ENCODE measurements at places on chromosomes 2 and 18.

- DNase-seq = no peak
Measured at GRCh38 chr2:23053601-23054000, 331.4 kb upstream of the KLHL29 start.

DNA sequence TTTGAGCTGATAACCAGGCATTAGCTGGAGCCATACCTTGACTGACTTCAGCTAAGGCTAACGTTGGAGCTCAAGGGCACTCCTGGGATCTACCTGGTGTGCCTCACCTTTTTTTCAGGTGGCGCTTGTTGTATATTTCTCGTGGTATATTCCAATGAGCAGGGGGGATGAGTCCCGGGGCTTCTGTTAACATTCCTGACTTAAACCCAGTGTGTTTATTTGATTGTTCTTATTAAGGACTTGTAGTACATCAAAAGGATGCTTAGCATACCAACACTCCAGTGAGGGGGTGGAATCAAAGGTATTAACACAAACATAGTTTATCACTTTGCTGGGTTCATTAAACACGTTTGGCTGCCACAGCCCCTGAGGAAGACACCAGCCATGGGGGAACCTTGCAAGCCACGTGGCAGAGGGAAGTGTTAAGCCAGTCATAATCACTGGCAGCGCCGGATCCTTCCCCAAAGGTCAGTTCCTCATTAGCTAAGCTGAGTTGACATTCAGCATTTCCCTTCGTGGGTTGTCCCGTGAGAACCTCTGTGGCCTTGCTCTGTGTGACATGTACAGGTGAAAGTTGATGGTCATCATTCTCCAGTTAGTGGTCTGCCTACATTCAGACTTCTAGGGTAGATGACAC, 119.5 kb upstream of the MCFD2 start:
- no peak for DNase-seq

DNA sequence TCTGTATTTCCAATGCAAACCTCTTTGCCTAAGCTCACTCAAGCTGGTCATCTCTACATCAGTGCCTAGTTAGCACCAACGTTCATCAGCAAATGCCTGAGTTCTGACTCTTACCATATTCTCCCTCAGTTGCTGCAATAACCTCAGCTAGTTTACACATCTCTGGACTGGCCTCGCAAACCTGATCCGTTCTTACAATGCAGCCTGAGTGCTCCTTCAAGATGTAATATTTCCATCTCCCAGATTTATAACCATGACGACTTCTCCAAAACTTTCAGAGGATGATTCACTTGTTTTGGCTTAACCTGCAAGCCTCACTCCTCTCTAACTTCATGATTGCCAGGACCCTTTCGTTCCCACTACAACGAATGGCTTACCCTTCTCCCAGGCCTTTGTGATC, 69.7 kb downstream of the DIPK1C start:
- no peak for DNase-seq

DNA sequence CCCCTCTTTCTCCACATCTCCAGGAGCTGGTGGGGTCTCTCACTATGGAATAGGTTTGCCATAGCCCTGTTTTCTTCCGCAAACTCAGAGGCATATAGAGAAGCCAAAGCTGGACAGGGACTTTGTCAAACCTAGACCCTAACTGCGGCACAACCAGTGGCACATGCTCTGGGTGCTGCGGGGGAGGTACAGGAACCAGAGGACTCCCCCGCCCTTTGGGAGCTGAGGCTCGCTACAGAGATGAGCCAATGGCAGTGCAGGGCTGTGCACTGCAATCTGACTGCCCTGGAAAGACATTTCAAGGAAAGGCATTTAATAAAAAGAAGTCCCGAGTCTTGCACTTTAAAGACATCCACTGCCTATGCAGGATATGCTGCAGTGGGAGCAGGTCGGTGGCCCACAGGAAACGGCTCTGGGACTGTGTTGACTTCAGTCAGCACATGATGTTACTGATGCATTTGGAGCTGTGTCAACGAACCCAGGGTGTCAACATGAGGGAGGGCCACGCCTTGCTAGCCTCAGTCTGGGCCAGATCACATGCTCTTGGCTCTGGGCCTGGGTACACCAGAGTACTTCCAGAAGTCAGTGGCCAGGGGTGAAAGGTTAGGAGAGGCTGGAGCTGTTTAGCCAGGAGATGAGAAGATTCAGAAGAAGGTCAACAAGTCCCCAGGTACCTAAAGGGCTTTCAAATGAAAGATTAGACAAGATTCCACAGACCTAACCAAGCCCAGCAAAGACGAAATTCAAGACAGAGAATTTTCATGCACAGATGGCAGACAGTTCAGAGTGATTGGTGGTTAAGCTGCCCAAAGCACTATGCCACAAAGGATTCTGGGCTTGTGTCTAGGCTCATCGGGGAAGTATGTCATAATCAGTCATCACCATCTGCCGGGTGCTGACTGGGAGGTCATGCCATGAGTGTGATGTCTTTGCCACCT, 8.2 kb downstream of the SLC35F6 start:
- peak; percentile 64 for DNase-seq

DNA sequence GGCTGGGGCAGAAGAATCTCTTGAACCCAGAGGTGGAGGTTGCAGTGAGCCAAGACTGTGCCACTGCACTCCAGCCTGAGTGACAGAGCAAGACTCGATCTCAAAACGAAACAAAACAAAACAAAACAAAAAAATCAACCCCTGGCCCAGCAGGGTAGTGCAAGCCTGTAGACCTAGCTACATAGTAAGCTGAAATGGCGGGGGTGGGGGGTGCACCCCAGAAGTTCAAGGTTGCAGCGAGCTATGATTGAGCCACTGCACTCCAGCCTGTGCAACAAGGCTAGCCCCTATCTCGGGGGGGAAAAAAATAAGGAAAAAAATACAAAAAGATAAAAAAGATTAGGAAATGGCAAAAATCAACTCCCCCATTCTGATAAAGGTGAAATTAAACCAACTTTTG, 6.4 kb downstream of the ATL2 start:
- no peak for DNase-seq

GRCh38 chr2:174704642-174705041, 59.6 kb downstream of the CHRNA1 start:
- no peak for DNase-seq

DNA sequence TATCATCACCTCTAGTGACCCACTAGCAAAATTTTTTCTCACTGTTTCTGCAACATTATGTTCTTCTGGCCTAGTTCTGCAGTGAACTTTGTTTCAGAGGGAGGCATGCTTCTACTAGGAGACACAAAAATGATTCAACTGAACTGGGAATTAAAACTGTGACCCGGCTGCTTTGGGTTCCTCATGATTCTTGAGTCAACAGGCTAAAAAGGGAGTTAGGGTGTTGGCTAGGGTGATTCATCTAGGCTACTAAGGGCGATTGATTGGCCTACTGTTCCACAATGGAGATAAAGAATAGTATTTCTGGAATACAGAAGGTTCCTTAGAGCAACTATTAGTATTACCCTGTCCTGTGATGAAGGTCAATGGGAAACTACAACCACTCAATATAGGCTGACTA, 179.5 kb downstream of the PPP1R1C start:
- DNase-seq = no peak

GRCh38 chr2:189528617-189529016, 52.0 kb downstream of the SLC40A1 start:
- DNase-seq = no peak

DNA sequence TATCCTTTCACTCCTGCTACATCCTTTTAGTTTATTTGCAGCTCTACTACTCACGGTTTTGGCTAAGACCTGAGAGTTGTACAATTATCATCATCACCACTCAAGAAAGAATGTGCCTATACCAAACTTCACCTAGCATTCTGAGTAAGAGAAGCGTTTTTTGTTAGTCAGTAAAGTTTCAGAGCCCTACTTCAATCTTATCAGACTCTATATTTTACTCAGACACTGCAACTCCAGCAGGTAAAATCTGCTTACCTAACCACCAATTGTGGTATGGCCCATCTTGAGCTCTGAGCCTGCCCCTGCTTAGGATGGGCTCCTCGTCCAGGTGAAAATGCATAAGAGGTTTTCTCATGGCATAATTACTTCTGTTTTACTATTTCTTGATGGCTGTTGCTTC, 37.1 kb downstream of the ICOS start:
- no peak for DNase-seq

DNA sequence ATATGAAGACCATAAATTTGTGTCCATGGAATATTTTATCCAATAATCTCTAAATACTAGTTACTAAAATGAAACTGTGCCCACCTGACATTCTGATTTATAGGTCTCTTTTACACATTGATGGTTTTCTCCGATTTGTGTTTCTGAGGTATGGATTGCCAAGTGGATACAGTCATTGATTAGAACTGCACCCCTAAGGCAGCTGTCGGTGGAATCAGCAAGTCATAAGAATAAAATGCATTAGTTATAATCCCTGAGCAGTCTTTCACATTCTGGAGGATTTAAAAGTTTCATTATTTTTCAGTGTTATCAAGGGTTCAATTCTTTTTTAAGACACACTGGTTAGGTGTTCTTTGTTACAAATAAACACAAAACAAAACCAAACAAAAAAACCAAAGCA, 6.0 kb downstream of the CAVIN2 start:
- no peak for DNase-seq

DNA sequence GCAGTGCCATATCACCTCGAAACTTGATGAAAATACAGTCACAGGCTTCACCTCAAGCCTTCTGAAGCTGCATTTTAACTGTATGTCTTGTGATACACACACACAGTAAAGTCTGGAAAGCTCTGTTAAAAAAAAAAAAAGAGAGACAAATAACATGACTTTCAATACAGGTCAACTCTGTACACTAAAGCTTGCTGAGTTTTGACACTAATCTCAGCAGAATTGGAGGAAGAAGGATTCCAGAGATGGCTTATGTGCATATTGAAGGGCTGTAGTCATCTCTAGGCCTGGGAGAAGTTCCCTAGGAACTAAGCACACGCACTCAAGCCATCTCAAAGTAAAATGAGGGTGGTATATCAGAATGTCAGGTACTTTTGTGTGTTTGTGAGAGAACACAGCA, 875.1 kb downstream of the EPHA4 start:
- DNase-seq = no peak

- DNase-seq = no peak
Measured at GRCh38 chr2:189613650-189614420, 33.2 kb upstream of the SLC40A1 start.

GRCh38 chr18:2916184-2916583, 69.4 kb downstream of the EMILIN2 start:
- no peak for DNase-seq

DNA sequence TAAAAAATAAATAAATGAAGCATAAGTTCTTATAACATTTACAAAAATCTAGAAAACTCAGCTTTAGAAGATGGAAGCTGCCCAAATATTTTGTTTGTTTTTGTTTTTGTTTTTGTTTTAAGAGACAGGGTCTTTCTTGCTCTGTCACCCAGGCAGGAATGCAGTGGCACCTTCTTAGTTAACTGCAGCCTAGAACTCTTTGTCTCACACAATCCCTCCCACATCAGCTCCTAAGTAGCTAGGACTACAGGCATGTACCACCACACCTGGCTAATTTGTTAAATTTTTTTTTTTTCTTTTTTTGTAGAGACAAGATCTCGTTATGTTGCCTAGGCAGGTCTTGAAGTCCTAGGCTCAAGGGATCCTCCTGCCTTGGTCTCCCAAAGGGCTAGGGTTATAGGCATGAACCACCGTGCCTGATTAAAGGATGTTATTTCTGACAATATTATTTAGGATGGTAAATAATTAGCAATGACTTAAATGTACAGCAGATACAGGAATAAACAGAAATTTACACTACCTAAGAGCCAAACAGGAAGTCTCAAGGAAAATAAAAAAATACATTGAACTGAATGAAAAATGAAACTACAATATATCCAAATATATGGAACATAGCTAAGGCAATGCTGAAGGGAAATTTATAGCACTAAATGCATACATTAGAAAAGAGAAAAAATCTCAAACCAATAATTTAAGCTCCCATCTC, 17.2 kb downstream of the SESTD1 start:
- DNase-seq = no peak

GRCh38 chr2:177147834-177148445, 64.7 kb upstream of the HNRNPA3 start:
- no peak for DNase-seq

DNA sequence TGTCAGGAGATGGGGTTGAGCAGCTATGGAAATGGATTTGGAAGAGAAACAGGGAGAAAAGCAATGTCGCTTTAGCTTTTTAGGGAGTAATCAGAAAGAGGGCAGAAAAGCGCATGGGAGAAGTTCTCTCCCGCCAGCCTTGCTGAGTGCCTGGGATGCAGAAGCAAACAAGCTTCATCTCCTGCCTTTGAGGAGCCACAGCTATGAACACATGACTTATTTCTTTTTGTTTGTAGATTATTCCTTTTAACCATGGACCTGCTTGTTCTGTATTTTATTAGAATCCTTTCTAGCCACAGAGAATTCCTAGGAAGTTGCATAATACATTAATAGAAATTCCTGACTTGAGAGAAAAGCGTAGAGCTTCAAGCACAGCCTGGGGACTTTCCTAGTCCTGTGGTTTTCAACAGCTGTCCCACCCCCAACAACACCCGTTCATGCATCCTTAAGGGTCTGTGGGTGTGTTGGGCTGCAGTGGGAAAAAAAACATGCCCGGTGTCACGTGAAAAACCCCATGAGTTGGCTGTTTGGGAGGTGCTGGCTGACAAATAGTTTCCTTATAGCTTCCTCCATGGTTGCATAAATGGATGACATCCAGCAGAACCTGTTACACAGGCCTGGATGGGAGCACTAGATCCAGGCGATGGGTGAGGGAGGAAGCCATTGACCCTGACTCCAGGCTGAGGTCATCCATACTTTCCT, 14.9 kb downstream of the SLC9A4 start:
- peak; percentile 85 for DNase-seq

DNA sequence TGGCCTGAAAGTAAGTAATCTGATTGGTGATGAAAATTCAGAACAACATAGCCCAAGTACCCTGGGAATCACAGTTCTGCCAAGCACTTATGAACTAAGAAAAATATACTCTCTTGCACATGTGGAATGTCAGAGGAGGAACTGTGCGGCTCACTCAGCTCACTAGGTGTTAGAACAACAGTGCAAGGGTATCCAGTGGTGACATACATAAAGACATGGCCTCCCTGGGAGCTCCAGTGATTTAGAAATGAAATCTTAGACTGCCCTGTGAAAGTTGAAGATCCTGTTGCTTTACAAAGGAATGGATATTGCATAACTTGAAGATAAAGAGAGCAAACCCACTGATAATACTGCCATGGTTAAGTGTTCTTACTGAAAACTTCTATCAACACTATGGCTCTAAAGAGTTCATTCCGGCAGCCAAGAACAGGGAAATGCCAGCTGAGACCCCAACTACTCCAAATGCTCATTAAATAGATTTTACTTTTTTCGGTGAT, 246.2 kb downstream of the ARHGAP15 start:
- DNase-seq = no peak

DNA sequence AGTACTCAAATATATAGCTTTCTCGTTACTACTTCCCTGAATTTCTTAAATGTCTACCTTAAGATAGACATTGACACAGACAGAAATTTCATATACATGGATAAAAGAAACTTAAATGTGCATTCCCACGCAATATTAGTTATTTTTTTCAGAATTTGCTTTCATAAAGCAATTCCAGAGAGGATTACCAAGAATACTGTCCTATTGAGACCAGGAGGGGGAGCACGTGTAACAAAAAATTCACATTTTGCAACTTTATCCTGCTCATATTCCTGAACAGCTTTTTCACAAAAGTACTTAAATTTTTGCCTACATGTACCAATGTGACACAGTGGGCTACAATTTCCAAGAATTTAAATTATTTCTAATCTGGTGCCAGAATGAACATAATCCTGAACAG, 30.7 kb upstream of the ERCC3 start:
- peak; percentile 44 for DNase-seq
